ENCODE measurements at places on chromosomes 13 and 19.

- DNase-seq = no peak
- peaks cover 6% of the 10 kb centered on the region for H3K4me1 ChIP-seq
- H3K4me3 ChIP-seq = no peak overlapping the region
These were observed 58.4 kb downstream of the RASA3 start for GRCh38 chr13:114073881-114074612.

DNA sequence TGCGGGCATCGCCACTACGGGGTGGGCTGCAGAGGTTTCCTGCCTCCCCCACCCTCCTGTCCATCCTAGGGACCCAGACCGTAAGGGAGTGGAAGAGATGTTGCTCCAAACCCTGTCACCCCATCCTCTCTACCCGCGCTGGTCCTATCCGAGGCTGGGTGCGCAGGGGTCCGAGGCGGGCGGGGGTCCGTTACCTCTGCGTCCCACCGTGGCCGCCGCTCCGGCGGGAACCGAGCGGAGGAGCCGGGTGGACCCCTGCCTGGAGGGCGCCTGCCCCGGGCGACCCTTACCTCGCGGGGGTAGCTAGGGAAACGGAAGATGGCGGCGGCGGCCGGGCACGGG lies at the start of gene DGKH:
Gene DGKH (plus strand): TSS at position 307 of the 342 bp plus-strand sequence. CDS start 126 bp downstream, outside the sequence.
- no peaks in the 10 kb centered on the region for H3K27me3 ChIP-seq
- H3K36me3 ChIP-seq = peaks cover 19% of the 10 kb centered on the region
- DNase-seq = no peak
- peak within 1 kb of the TSS; percentile 85 for H3K27ac ChIP-seq

GRCh38 chr19:3451451-3451866 lies 28.9 kb downstream of the SMIM24 start:
- H3K27ac ChIP-seq = peak overlapping the region; percentile 58
- no peaks in the 10 kb centered on the region for H3K27me3 ChIP-seq
- DNase-seq = no peak
- H3K4me3 ChIP-seq = no peak overlapping the region
- no peaks in the 10 kb centered on the region for H3K4me1 ChIP-seq

GRCh38 chr13:111458001-111458531 lies 137.6 kb downstream of the TEX29 start:
- DNase-seq = no peak
- no peak overlapping the region for H3K4me3 ChIP-seq
- peaks cover 15% of the 10 kb centered on the region for H3K27me3 ChIP-seq
- H3K4me1 ChIP-seq = no peaks in the 10 kb centered on the region
- no peaks in the 10 kb centered on the region for H3K36me3 ChIP-seq

GRCh38 chr19:29606420-29606747 lies 301 bp downstream of the POP4 start:
- peaks cover 16% of the 10 kb centered on the region for H3K36me3 ChIP-seq
- no peaks in the 10 kb centered on the region for H3K27me3 ChIP-seq
- no peak overlapping the region for H3K27ac ChIP-seq
- peak overlapping the region; percentile 75 for H3K4me3 ChIP-seq

DNA sequence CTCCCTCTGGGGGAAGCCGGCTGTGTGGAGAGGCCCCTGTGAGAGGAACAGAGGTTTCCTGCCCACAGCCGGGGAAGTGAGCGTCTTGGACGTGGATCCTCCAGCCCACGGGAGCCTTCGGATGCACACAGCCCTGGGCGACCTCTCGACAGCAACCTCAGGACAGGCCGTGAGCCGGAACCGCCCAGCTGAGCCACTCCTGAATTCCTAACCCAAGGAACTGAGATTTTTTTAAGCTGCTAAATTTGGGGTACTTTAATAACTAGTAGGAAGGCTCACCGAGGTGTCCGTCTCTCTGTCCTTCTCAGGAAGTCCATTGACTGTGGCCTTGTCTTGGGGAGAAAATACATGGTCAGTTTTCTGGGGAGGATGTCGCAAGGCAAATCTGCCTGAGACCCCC lies 9.1 kb downstream of the LAIR1 start:
- DNase-seq = no peak
- H3K27me3 ChIP-seq = no peaks in the 10 kb centered on the region
- H3K36me3 ChIP-seq = no peaks in the 10 kb centered on the region
- H3K4me3 ChIP-seq = no peak overlapping the region
- no peak overlapping the region for H3K27ac ChIP-seq

- DNase-seq = no peak
- no peaks in the 10 kb centered on the region for H3K4me1 ChIP-seq
- H3K36me3 ChIP-seq = no peaks in the 10 kb centered on the region
- H3K4me3 ChIP-seq = no peak overlapping the region
These were observed 3.4 kb upstream of the TGFB1 start for GRCh38 chr19:41356984-41357739.

DNA sequence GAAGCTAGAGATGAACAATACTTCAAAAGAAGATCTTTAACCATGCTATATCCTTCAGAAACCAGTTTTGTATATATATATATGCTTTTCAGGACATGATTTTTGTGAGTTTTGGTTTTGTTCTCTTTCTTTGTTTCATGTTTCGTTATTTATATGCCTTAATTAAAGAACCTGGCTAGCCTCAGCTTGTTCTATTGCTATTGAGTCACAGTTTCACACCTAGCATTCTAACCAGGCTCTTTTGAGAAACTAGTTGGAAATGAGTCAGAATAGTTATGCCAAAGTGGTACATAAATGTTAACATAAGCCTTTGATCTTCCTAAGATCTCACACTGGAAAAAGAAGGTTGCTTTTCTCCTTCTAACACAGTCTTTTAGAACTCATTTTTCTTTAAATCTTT lies 1925.2 kb downstream of the OLFM4 start:
- H3K4me1 ChIP-seq = no peaks in the 10 kb centered on the region
- no peak for DNase-seq
- no peak overlapping the region for H3K4me3 ChIP-seq
- H3K27ac ChIP-seq = no peak overlapping the region
- no peaks in the 10 kb centered on the region for H3K36me3 ChIP-seq
- no peaks in the 10 kb centered on the region for H3K27me3 ChIP-seq

- H3K4me3 ChIP-seq = no peak overlapping the region
- H3K27ac ChIP-seq = no peak overlapping the region
- peaks cover 16% of the 10 kb centered on the region for H3K4me1 ChIP-seq
- no peak for DNase-seq
These were observed 262.5 kb upstream of the STARD13 start for GRCh38 chr13:33548069-33548468.

DNA sequence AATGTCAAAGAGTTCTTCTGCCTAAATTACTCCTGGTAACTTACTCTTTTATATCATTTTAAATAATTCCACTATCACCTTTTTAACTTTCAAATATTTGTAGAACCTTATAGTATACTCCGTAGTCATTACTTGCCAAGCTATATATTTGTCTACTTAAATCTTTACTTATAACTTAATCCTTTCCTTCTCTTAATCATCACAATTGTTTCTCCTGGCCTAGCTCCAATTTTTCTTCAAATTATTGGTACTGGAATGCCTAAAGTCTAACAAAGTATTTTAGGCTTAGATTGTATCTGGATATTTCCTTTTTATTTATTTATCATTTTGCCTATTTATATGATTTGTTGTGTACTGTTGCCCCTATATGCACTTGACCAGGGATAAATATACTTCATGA lies 109.5 kb downstream of the MZT1 start:
- no peaks in the 10 kb centered on the region for H3K27me3 ChIP-seq
- H3K27ac ChIP-seq = no peak overlapping the region
- H3K4me1 ChIP-seq = peaks cover 9% of the 10 kb centered on the region
- H3K4me3 ChIP-seq = no peak overlapping the region

GRCh38 chr19:51511353-51511752 lies 9.8 kb upstream of the SIGLEC12 start:
- no peaks in the 10 kb centered on the region for H3K36me3 ChIP-seq
- DNase-seq = no peak
- no peak overlapping the region for H3K4me3 ChIP-seq
- peaks cover 20% of the 10 kb centered on the region for H3K27me3 ChIP-seq
- H3K27ac ChIP-seq = no peak overlapping the region
- no peaks in the 10 kb centered on the region for H3K4me1 ChIP-seq

GRCh38 chr19:35205733-35206323 lies 22.7 kb downstream of the FAM187B start:
- H3K36me3 ChIP-seq = no peaks in the 10 kb centered on the region
- no peaks in the 10 kb centered on the region for H3K4me1 ChIP-seq
- DNase-seq = no peak
- H3K27me3 ChIP-seq = no peaks in the 10 kb centered on the region
- H3K4me3 ChIP-seq = no peak overlapping the region

GRCh38 chr19:51296336-51297093 lies 14.9 kb upstream of the IGLON5 start:
- H3K36me3 ChIP-seq = no peaks in the 10 kb centered on the region
- no peak overlapping the region for H3K27ac ChIP-seq
- peaks cover 13% of the 10 kb centered on the region for H3K27me3 ChIP-seq
- DNase-seq = no peak

- no peak for DNase-seq
- H3K4me1 ChIP-seq = no peaks in the 10 kb centered on the region
- H3K36me3 ChIP-seq = no peaks in the 10 kb centered on the region
- no peak overlapping the region for H3K4me3 ChIP-seq
- no peak overlapping the region for H3K27ac ChIP-seq
These were observed 44.0 kb upstream of the PCCA start for GRCh38 chr13:100044936-100045335.

- H3K27me3 ChIP-seq = no peaks in the 10 kb centered on the region
- no peaks in the 10 kb centered on the region for H3K4me1 ChIP-seq
- H3K27ac ChIP-seq = no peak overlapping the region
- H3K36me3 ChIP-seq = no peaks in the 10 kb centered on the region
These were observed 30.5 kb downstream of the SLC15A1 start for GRCh38 chr13:98721825-98722510.

DNA sequence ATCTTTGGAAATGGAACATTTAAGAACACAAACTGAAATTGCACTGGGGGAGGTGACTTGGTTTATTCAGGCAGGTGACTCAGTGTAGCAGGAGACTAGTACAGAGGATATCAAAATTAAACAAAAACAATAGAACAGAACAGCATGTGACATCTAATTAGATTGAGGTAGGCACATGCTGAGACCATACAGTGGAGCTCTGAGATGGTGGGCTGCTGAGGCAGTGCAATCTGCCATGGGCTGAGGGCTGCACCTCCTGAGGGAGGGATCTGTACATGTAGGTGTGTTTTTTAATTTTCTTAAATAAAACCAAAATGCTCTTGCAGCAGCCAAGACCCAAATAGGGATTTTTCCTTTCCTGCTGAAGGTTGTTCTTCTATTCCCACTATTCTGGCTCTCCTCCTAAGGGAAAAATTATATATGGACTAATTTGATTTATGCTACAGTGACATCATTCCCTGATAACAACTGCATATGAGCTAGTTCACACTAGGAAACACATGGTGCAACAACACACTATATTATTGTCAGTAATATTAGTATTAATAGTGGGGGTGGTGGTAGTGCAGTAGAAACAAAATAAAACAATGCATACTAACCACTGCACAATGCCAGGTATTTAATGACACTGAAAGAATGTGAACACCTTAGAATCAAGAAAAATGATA lies 48.0 kb downstream of the LNX2 start:
- no peak overlapping the region for H3K4me3 ChIP-seq
- peaks cover 41% of the 10 kb centered on the region for H3K36me3 ChIP-seq
- H3K4me1 ChIP-seq = peaks cover 27% of the 10 kb centered on the region
- DNase-seq = no peak
- peak overlapping the region; percentile 71 for H3K27ac ChIP-seq

GRCh38 chr19:6073858-6074708 lies 36.2 kb downstream of the RFX2 start:
- H3K4me3 ChIP-seq = no peak overlapping the region
- no peak overlapping the region for H3K27ac ChIP-seq
- no peaks in the 10 kb centered on the region for H3K36me3 ChIP-seq

DNA sequence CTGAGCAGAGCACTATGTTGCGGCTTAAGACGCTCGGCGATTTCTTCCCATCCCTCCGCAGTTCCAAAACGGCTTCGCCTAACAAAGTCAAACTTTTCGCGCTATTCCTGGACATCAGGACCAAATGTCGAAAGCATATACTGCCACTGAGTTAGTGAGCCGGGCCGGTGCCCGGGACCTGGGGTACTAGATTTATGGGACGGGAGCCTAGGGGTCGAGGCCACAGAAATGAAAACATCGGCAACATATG lies 699 bp downstream of the RCBTB2 start:
- H3K27ac ChIP-seq = peak overlapping the region; percentile 43
- no peak for DNase-seq
- peak overlapping the region; percentile 64 for H3K4me3 ChIP-seq
- no peaks in the 10 kb centered on the region for H3K4me1 ChIP-seq
- no peaks in the 10 kb centered on the region for H3K27me3 ChIP-seq

DNA sequence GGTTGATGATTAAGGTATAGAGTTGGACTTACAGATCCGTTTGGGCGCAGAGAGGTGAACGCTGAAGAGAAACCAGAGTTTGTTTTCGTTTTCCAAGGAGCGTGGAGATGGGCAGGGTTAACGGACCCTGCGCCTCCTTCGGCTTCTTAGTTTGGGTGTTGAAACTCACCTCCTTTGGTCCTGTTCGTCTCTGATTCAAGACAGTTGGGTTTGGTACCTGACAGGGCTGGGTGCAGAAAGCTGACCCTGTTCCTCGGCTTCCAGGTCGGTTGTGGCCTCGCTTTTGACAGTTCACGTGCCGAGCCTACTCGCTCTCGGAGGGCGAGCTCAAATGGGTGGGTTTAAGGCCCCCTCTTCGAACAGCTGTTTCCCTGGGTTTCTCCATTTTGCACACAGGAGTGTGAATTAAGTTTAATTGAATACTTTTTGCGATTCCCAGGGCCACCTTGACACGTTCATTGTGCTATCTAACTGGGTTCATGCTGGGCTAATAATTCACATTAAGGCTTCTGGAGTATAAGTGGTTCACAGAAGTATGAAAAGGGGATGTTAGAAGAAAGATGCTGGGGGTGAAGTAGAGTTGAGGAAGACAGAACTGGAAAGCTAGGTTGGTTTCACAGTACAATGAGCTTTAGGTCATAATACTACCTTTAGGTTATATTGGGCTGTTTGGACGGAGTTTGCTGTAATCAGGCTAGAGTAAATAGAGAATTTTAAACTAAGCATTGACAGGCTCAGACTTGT lies 638 bp downstream of the USPL1 start:
- peaks cover 27% of the 10 kb centered on the region for H3K36me3 ChIP-seq
- peak overlapping the region; percentile 56 for H3K4me3 ChIP-seq

DNA sequence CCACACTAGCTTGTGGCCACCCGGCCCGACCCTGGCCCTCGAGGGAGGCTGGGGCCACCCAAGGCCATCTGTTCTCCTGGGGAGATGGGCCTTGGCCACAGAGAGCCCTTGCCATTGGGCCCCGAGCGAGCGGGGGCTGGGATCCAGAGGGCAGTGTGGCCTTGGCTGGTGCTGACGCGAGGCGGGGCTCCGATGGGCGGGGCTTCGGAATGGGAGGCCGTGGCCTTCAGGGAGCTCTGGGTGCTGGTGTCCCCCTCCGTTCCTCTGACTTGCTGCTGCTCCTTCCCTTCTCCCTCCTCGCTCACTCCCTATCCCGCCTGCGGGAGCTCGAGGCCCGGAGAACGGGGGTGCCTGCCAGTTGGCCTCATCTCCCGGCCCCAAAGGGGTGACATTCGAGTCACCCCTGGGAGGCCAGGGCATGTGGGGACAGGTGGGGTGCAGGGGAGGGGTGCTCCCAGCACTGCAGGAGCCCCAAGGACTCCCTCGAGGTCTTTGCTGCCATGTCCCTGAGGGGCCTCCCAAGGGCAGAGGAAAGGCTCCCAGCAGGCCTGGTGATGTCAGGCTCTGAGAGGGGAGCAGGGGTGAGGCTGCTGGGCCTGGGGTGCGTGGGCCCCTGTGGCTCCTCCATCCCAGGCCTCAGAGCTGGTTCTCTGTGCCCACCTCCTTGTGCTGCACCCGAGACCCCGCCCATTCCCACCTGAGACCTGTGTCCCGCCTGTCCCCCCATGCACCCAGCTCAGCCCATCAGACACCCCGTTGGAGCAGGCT lies 4.2 kb downstream of the NCLN start:
- H3K4me3 ChIP-seq = no peak overlapping the region
- H3K27me3 ChIP-seq = no peaks in the 10 kb centered on the region
- no peak for DNase-seq

- H3K27ac ChIP-seq = no peak overlapping the region
- H3K27me3 ChIP-seq = no peaks in the 10 kb centered on the region
- no peaks in the 10 kb centered on the region for H3K4me1 ChIP-seq
- H3K36me3 ChIP-seq = no peaks in the 10 kb centered on the region
These were observed 801.1 kb downstream of the SLITRK5 start for GRCh38 chr13:88472316-88472715.

Data from RWPE2 (cell line).